Fibroblast of lung (primary cell): ENCODE measurements at places on chromosomes 5 and 9. TPM values are rescaled to one million over a fixed set of nuclear protein-coding genes. Genes with fewer than 3 reads are reported as not detected.

The ANKRD20A1 gene
- polyA plus RNA-seq: 0.02 TPM in 2 replicates

- no peak for DNase-seq
Observed at GRCh38 chr5:60228676-60229075, 335.1 kb upstream of the PDE4D start.

GRCh38 chr9:106450549-106450948 lies 412.4 kb upstream of the ZNF462 start:
- DNase-seq: no peak

- DNase-seq: no peak
Observed at GRCh38 chr9:133754688-133755227, 16.6 kb upstream of the SARDH start.

DNA sequence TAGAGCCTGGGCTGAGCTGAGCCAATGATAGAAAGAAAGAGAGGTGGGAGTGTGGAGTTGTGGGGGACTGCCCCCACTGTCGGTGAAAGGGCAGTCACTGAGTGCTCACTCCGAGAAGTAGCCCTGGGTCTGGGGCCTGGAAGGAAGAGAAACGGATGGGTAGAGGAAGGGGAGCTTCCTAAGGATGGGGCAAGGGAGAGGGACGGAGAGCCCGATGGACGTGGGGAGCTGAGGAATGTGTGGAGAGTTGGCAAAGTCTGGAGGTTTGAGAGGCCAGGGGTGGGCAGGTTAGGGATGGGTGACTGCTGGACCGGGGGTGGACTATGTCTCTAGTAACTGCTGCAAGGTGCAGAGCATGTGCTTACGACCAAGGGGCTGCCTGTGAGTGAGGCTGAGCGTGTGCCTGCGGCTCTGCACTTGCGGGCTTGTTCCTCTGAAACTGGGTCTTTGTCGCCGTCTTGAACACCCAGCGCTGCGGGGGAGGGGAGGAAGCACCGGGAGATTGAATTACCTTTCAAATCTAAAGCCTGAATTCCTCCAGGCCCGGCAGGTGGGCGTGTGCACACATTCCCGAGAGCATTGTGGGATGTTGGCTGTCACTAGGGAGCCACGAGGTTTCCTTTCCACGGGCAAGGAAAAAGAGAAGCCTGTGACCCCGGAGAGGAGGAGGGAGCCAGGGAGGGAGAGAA lies 76.4 kb upstream of the ARAP3 start:
- no peak for DNase-seq

DNA sequence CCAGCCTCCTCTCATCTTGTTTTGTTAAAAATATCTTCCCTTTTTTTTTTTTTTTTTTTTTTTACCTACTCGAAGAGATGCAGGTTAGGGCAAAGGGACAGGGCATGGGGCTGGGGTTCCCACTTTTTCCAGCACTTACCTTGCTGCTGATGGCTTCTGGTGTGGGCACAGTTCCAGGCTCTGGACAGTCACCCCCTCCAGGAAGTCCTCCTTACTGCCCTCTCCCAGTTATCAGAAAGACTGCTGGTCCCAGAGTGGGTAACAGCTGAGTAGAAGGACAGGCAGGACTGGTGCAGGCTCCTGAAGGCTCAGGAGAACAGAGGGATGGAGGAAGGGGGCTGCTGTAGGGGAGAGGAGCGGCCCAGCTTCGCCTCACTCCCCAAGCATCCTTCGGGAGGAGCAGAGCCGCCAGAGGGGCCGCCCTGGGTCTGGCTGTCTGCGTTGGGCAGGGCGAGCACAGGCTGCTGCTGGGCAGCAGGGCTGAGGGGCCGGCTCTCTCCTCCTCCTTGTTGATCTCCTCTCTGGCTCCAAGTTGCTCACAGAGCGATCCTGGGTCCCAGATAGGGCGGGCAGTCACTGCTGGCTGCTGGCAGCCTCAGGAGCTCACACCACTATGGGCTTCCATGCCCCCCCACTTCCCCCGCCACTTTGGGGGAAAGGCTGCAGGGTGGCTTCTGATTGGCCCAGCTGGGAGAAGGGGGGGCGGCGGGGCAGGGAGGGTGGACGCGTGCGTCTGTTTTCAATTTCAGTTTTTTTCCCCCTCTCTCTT lies at the start of gene PDGFRB:
PDGFRB (minus strand) TSS at position 588 of the 769 bp plus-strand sequence. CDS start 18,798 bp downstream, outside the sequence.
- peak; percentile 94 for DNase-seq

DNA sequence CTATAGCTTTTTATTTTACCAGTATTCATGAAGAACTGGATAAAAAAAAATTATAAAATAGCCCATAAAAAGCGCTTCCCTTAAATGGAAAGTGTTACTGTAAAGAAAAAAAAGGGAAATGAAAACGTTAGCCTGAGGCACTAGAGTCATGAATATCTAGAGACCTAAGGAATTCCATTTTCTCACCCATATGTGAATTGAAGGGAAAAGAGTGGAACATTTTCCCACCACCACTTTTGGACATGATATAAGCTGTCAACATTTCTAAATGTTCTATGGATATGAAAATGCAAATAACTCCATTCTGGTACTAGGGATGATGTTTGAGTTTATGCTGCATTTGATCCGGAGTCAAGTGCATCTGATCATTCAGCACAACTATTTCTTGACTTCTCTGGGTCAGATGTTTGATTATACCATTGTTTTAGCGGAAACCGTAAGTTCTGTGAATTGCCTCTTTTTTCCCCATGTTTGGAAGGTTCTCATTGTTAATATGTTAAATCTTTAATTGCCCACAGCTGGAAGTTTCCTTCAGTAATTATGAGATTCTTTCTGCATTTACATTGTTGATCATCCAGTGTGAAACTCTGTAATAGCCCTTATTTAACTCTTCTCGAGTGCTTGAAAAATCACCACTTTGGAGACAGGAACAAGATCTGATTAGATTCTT lies 467.4 kb upstream of the SEMA6A start:
- DNase-seq: no peak

DNA sequence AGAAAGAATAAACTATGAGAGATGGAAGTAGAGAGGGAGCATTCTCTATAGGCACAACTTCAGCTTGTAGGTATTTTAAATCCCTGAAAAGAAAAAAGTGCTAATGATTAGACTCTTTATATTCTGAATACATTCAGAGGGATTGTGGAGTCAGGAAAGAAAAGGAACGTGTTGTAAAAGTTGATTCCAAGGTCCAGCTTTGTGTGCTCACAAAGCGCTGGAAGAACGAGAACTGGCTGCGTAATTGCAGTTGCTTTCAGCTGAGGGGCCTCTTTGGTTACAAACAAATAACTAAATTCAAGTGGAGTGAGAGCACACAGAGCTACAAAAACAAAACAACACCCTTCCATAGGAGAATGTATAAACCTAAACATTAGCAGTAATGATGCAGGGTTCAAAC lies 1040.4 kb upstream of the WWC1 start:
- DNase-seq: no peak

GRCh38 chr9:93082841-93083411 lies 13.1 kb upstream of the CARD19 start:
- no peak for DNase-seq

DNA sequence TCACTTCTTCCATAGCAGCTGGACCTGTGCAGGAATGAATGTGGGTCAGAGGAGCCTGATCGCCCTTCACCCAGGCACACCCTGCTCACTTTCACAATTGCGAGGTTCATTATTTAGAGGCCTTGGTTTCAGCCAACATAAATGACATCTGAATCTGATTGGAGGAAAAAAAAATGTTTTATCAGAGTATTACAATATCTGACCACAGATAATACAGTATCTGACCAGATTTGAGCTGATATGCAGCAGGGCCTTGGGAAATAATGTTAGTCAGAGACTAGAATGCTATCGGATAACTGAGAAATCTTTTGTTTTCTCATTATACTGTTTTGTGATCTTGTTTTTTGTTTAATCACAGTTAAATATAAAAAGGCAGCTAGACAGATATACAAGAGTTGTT lies 7.7 kb downstream of the ICE1 start:
- DNase-seq: no peak

DNA sequence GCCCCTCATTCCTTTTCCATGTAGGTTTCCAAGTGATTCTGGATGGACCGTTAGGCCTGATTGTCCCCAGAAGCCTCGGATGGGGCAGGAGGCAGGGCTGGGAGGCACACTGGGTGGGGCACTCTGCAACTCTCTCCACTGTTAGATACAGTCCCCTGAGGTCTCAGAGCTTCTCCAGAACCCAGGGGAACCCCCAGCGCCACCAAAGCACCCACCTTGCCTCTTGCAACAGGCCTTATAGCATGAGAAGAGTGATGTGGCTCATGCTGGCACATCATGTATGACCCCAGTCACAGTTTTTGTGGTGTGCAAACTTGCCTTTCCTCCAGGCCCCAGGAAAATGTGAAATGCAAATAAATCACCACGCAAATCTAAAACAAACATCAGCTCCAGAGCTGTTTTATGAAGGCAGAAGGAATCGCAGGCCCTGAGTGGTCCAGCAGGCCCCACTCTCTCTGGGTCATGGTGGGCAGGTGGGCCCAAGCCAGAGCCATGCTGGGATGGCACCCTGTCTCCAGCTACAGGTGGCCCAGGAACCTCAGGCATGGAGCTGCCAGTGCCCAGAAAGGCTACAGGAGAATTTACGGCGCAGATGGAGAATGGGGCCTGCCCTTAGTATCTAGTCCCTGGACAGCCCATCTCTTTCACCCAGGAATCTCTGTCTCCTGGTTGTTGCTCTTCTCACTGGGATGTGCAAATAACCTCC lies 36.3 kb upstream of the CDKN2AIPNL start:
- no peak for DNase-seq

DNA sequence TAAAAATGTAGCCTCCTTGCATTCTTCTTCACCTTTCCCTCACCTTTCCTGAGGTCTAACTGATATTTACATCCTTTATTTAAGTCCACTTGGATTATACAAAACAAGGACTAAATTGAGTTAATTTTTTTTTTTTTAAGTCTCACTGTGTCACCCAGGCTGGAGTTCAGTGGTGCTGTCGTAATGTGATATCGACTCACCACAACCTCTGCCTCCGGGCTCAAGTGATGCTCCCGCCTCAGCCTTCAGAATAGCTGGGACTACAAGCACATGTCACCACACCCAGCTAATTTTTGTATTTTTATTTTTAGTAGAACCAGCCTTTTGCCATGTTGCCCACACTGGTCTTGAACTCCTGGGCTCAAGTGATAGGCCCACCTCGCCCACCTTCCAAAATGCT lies 195.3 kb downstream of the BNC2 start:
- DNase-seq: no peak

- no peak for DNase-seq
Observed at GRCh38 chr5:144510845-144511579, 340.3 kb downstream of the KCTD16 start.

GRCh38 chr5:112685931-112686330 lies 51.8 kb upstream of the APC start:
- DNase-seq: peak; percentile 85

GRCh38 chr5:62909326-62909725 lies 330.7 kb downstream of the LRRC70 start:
- no peak for DNase-seq

- peak; percentile 22 for DNase-seq
Observed at GRCh38 chr9:21357479-21358460, 7.1 kb upstream of the IFNA6 start.

DNA sequence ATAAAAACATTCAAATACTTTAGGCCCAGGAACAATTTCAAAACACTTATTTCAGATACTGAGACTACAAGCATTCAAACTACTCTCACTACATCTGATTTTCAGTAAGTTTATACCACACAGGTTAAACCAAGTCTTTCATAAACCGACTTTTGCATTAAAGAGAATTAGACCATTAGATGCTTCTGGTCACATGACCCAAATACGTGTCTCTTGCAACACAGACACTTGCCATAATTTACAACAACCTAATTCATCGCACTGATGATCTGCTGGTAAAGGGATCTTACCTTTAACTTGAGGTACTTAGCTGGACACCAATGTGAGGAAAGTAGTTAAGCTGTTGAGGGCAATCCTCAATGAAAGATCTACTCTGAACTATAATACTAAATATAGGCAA lies 3.2 kb downstream of the HNRNPH1 start:
- DNase-seq: no peak
